ENCODE measurements at places on chromosomes 5 and 9.

- DNase-seq: no peak
Measured at GRCh38 chr9:2787065-2787464, 56.8 kb downstream of the PUM3 start.

DNA sequence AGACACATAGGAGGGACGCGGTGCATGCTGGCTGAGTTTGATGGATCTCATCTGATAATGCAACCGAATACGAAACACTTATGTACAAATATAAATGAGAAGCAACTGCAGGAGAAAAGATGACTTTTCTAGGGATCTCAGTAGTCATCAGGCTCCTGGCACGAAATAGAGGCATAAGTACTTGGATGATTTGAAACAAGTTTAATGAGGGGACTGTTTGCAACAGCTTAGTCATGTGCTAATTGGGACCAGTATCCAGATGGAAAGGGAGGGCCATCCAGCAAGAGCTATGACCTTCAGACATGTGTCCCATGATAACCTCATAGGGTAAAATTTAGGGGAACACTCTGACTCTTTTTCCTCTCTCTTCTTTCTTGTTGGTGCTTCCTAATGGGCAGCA is 123.0 kb downstream of the EGFLAM start:
- DNase-seq: no peak

DNA sequence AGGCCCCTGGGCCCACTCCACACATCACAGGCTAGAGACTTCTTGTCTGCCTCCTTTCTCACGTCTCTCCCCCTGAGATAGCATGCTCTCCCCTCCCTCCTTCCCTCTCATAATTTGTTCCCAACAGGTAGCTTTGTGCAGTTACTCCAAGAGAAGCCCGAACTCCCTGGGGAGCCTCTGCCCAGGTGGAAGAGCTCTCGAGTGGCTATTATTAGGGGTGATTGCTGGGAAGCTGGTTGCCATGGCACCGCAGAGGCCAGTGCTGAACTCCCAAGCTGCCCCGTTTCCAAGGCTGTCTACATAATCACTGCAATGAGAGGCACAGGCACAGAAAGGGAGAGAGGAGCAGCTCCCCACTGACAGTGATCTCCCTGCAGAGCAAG is 104.7 kb upstream of the GPR151 start:
- DNase-seq: no peak

DNA sequence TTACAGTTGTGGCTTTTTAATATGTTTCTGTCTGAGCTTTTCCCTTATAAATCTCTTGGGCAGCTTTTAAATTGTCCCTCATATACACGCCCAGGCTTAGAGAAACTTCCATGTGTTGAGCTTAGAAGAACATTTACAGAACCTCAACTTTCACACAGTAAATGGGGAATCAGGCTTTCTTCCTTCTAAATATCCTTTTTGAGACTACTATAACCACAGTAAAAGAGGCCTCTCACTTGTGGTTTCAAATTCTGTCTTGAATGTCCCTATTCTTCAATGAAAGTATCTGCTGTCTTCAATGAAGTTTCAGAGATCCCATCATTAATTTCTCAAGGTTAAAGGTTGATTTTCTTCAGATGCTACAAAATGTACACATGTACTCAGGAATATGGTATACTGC is 588.6 kb upstream of the DMAC1 start:
- no peak for DNase-seq

DNA sequence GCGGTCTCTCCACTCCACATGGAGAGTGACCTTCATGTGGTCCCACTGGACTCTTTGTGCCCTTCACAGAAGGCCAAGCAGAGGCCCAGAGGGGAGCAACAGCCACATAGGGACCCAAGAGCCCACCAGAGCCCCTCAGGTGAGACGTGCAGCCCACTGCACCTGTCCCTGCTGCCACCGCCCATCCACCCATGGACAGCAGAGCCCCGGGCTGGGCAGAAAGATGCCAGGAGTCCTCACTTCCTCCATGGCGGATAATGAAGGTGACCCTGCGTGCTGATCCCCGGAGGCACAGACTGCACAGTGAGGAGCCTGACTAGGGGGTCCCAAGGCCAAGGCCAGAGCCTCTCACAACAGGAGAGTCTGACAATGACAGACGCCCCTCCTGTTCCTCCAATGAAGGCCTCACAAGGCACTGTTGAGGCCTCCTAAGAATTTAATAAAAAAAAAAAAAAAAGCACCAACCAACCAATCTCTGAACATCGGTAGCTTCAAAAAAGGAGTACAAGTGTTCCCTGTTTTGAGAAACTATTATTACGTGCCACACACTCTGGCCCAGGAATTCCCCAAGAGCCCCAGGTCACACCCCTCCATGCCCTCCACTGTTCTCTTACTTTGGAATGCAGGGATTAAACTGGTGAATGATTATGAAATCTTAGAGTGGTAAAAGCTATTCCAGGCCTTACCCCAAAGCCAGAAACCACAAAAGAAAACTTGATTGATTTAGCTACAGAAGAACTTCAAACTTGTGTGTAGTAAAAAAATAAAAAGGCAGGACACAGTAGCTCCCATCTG is 2.8 kb upstream of the PPP1R26 start:
- DNase-seq: no peak

DNA sequence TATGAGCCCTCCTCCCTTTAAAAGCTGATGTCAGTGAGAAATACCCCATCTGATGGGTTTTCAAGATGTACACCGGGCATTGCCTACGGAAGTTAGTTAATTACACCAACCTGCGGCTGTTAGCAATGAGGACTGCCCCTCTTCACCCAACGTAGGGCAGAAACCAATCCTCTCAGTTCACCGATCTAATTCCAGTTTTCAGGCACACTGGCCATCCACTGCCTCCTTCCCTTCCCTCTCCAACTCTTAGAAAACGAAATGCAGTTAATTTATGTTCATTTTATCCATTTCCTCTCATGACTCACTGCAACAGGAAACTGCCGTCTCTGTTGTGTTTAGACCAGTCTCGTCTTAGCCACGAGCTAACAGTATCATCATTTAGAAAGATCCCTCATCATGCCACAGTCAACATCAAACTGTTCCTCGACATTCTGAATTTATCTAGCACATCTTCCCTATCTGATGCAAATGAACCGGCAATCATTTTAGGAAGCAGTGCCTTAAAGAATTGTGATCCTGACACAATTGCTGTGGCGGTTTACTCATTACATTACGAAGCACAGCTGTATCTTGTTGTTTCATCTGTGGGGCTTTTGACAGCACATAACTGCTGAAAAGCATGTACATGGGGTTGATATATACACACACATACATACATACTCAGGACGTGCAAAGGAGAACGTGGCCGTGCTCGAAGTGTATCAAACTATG is 168.6 kb downstream of the EFNA5 start:
- DNase-seq: no peak
